NCI-H1436 (cell line): ENCODE measurements at places on chromosomes 6 and 20.

GRCh38 chr6:46799657-46800056, 6.5 kb downstream of the MEP1A start:
- no peak for DNase-seq

DNA sequence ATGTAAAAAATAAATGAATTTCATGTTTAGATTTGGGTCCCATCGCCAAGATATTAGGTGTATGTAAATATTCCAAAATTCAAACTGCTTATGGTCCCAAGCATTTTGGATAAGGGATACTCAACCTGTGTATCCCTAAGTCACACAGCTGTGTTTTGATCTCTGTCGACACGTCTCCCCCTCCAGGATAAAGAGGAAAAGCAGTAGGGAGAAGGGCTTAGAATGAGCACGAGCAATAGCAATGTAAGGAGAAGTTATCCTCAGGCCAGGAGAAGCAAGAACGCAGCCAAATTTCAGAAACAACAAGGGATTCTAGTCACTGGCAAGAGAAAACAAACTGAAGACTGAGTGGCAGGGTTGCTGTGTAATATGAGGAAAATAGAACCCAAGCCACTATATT, 181.2 kb downstream of the AIG1 start:
- no peak for DNase-seq

- DNase-seq: no peak
These were observed 131.7 kb downstream of the GPX5 start for GRCh38 chr6:28657381-28657768.

- DNase-seq: no peak
These were observed 199.6 kb upstream of the RREB1 start for GRCh38 chr6:6908121-6908520.

- DNase-seq: no peak
These were observed 329.4 kb upstream of the MAN1A1 start for GRCh38 chr6:119678961-119679360.

DNA sequence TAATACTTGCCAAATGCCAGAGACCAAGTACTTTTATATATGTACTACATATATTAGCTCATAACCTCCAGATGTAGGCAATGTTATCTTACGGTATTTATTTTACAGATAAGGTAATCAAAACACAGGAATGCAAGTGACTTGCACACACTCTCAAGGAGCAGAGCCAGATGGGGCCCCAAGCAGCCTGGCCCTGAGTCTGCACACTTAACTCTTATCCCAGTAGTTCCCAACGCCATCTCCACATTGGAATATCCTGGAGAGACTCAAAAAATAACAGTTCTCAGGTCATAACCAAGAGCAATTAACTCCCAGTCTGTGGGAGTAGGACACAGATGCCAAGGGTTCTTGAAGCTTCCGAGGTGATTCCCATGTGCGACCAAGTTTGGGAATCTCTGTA, 398.7 kb downstream of the PHF3 start:
- no peak for DNase-seq

DNA sequence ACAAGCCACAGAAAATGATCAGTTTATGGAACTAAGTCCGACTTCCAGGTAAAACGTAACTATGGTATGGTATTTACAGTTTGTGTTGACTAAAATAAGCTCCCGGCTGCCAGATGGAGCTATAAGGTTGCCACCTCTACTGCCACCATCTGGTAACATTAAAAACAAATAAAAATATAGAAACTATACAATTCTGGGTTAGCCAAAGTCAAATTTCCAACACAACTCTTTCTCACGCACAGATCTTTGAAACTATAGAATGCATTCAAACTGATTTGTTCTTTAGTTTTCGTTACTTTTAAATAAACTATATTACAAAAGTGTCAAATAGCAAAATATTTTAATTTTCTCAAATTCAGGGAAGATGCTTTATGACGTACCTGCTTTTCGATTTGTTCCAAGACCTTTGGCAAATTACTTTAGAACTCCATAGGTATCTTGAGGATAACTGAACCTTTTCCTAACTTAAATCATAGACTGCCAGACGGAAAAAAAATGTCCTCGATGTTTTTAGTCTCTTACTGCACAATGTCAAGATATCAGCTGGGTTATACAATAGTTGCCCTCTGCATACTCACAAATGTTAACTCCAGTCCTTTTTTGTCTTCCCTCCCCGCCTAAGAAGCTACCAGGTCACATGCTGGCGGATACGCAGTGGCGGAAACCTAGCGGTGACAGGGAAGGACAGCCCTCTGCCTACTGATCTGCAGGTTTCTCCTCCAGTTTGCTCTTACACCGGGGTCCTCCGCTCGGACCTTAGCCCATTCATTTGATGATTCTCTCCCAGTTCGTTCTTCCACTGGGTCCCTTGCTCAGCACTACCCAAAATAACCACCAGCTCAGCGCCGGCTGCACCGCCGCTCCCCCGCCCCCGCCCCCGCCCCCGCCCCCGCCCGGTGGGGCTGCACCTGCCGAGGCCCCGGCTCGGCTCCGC, 888 bp downstream of the SLC17A5 start:
- DNase-seq: peak; percentile 28

DNA sequence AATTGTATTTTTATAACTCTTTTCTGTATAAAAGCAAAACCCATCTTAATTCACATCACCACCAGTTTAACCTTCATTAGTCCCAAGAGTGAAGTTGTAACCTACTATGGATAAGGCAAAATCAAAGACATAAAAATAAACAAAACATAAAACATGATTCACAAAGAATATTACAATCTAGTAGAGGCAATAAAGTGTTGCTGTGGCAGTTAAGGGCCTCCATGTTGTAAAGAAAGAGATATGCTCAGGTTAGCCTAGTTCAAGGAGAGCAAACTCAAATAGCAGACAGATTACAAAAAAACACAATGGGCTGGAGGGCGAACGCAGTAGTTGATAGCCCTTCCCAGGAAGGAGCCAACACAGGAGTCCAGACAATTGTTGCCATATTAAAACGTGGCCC, 13.4 kb downstream of the LGSN start:
- no peak for DNase-seq

- no peak for DNase-seq
These were observed 182.7 kb upstream of the ARG1 start for GRCh38 chr6:131390322-131390721.

DNA sequence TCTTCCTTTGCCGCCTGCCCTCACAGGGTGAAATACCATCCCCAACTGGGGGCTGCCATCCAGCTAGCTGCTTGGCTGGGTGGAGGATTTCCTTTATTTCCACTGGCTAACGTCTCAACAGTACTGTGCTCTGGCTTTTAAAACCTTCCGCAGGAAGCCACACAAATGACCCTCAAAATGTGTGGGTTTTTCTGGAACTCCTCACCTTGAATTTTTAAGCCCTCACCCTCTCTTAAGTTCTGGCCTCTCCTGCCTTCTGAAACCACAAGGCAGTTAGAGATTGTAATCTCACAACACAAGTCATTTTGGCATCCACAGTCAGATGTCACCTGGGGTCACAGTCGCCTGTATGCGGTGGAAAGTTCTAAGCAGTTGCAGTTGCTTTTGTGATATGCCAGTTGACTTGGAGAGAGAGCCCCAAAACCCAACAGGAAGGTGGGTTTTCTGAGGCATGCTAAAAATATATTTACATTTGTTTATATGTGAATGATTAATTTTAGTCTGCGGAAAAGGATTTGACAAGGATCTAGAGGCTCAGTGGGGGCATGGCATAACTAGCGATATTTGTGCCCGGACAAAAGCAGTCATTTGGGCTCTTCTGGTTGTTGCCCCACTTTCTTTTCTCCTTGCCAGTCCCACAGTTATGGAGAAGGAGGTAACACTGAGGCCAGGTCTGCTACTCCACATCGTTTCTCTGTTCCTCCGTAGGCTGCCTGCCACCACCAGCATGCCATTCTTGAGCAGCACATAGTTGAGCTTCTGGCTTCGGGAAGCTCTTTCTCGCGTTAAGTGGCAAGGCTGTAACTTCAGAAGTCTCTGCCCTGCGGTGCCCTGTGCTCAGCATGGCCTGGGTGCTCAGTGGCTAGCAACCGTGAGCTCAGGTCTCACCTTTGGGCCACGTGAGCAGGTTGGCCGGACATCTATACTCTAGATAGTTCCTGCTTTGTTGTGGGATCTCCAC, 335.3 kb downstream of the CD83 start:
- DNase-seq: no peak

- no peak for DNase-seq
These were observed 86.9 kb downstream of the PXDC1 start for GRCh38 chr6:3664625-3665041.

DNA sequence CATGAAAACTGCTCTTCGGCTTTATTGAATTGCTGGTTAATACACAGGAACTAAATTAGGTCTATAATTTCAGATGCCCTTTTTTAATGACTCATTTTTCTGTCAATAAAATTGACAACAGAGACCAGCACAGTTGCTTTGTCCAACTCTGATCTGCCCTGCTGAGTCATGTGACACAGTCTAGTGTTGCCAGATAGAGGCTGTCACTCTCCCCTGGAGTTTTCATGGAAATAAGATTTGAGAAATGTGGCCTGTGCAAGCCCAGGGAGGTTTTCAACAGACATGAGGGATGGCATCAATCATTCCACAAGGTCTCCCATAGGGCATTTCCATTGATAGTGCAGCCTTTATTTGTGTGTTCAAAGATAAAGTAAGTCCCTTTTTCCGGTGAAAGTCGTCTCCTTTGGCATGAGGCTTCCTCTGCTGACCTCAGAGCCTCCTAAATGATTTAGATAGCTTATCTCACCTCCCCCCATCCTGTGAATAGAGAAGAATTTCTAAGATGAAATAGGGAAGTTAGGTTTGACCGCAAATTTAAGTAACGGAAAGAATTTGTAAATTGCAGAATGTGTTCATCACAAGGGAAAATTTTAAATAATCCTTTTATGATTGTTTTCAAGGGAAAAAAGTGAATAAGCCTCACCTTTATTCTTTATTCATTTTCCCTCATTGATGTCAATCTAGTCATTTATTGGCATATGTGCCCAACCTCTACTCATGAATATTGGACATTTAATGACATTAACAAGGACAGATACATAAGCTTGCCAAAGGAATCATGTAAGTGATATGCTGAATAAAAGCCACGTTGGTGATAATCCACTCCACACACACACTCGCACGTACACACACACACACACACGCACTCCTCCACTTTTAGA, 277.7 kb downstream of the ADGB start:
- no peak for DNase-seq

- no peak for DNase-seq
These were observed 217.2 kb downstream of the CDKAL1 start for GRCh38 chr6:20751293-20751935.
